ENCODE measurements at places on chromosomes 12 and 14. TPM values are rescaled to one million over a fixed set of nuclear protein-coding genes. Genes with fewer than 3 reads are reported as not detected.

ZC2HC1C gene
- total RNA-seq: 4.7 TPM

PLEKHD1 gene
- total RNA-seq: 0.47 TPM

B4GALNT3 gene
- 20.6 TPM for total RNA-seq

MGAT4C gene
- 0.21 TPM for total RNA-seq

SLC11A2 gene
- 102 TPM for total RNA-seq

IL26 gene
- total RNA-seq: not detected
